ENCODE measurements at places on chromosomes 11 and 22.
A peak's percentile ranks its signal among the peaks of the same experiment; 100 is the strongest.

GRCh38 chr11:100972046-100972445 is 157.6 kb downstream of the PGR start:
- DNase-seq, result no peak

GRCh38 chr22:33400891-33401290 is 342.7 kb upstream of the SYN3 start:
- no peak for DNase-seq

- no peak for DNase-seq
These were observed 52.5 kb upstream of the SLC22A12 start for GRCh38 chr11:64538501-64538951.

- DNase-seq, result no peak
These were observed 36.3 kb downstream of the KCNC1 start for GRCh38 chr11:17770917-17771316.

- DNase-seq, result no peak
These were observed 1049.1 kb downstream of the BRD1 start for GRCh38 chr22:48778308-48779195.

- DNase-seq, result peak; percentile 84
These were observed 220.9 kb upstream of the PITPNB start for GRCh38 chr22:28139961-28140360.

DNA sequence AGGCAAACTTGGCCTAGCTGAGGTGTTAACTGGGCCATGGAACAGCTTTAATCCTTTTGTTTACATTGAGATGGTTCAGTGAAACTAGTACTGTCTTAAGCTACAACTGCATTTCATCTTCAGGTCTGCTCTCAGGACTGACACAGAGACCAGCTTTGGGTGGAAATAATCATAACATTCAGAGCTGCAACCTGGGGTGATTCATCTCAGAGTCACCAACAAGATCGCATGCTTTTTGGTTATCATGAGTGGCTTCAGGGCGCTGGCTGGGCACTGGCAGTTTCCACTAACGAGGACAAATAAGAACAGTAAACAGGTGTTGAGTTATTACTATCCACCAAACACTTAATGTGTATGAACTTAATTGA is 60.9 kb upstream of the PAX6 start:
- no peak for DNase-seq

GRCh38 chr22:49234459-49234858 is 593.2 kb downstream of the BRD1 start:
- DNase-seq, result no peak

DNA sequence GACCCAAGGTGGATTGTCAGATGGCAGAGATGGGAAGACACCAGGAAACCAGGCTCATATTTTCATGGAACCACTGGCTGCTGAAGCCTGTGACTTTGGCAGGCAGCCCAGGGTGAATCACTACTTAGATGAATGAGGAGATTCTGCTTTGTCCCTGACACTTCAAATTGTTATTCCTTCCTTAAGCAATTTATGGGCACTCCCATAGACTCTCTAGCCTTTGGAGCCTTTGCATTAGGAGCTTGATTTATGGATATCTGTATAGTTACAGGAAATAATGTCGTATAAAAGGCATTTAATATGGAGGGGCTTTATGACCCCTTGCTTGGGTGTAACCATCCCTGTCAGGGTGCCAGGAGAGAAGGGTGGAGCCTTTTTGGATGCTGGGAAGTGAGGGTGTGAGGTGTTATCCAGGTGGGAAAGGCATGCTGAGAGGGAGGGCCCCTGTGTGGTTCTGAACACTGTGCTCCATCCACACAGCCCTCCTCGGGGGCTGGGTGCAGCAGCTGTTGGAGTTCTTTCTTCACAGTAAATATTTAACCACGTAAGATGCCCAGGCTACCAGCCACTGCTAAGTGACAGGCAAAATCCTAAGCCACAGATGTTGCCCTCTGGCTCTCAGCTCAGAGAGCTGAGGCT is 35.3 kb downstream of the IL18 start:
- DNase-seq, result peak; percentile 43

- DNase-seq, result no peak
These were observed 18.4 kb downstream of the TBX1 start for GRCh38 chr22:19779011-19779421.

DNA sequence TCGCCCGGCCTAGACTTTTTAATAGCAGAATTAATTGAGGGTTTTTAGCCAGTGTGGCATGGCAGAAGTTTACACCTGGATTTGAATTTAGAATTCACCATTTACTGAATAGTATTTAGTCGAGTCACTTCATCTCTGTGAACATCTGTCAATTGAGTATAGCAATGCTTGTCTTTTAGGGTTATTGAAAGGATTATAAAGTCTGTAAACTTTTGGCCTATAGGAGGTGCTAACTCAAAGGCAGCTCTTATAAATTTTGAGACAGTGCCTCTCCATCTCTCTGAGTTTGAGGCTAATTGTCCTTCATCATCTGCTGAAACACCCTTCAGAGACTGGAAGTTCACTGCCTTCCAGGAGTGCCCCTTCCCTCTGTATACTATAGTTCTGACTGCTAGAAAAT is 205.0 kb downstream of the NELL1 start:
- DNase-seq, result no peak

DNA sequence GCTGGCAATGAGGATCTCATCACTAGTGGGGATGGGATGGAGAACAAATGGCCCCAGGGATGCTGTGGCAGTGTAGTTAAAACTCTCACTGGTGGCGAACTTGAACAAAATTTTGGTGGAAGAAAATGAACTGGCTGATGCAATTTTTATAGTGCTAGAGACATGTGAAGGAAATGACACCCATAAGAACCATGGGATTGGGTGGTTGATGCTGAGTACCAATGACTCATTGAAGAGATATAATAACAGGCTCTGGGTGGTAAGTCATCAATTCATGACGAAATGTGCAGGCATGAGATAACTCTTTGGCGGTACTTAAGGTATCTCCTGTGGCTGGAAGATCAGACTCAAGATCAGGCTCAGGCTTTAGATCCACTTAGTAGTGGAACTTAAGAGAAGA is 172.9 kb upstream of the DDI1 start:
- peak; percentile 39 for DNase-seq

GRCh38 chr11:132718711-132719671 is 813.3 kb downstream of the OPCML start:
- DNase-seq, result peak; percentile 28

DNA sequence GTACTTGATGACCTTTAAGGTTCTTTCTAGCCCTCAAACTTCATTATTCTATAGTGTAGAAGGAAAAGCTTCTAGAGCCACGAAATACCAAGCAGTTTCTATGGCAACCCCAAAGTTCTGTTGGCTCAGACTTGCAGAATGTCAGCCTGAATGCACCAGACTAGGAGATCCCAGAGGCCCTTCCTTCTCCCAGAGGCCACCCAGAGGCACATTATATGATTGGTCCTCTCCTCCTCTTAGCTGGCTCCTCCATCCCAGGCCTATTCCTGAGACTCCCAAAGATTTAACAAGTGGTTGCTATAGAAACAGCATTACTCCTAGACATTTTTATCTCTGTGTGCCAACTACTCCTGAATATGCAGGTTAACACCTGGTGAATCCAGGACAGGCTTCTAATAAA is 69.2 kb upstream of the CCDC90B start:
- DNase-seq, result no peak

DNA sequence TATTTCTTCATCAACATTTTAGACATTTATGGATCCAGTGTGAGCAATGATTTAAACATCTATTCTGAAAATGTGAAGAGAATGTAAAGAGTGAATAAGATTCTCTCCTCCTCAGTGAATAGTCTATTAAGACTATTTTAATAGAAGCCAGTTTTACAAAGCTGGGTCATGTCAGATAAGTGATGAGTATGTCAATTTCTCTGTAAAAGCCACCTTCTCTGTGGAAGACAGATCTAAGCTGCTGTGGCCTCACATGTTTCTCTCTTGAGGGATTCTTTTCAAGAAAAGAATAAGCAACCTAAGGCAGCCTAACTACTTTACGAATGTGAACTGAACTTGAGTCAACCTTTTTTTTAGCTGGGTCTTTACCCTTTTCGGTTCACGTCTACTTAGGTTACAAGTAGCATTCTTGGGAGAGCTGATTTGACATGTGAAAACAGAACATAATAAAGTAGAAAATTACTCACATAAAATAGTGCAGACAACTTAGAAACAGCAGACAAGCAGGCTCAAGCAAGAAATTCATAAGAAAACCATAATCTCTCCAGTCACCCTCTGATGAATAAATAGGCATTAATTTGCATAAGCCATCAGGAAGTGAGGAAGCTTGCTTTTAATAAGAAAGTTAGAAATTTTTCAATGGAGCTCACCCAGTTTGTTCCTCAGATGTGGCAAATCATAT is 9.9 kb downstream of the CTSC start:
- no peak for DNase-seq

DNA sequence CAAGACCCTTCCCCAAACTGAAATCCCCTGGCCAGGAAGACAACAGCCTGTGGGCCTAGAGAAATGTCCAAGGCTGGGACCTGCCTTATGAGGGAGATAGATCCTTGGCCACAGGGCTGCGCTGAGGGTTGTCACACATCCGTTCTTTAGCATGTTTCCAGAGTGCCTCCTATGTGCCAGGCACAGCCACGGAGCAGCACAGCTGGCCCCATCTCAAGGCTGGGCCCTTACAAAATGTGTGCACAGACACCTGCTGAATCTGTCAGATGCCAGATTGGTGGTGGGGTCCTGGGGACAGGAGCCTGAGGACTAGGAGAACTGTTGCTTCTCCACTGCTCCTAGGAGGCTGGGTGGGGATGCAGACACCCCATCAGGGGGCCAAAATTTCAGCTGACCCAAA is 11.2 kb downstream of the GRIK4 start:
- no peak for DNase-seq

DNA sequence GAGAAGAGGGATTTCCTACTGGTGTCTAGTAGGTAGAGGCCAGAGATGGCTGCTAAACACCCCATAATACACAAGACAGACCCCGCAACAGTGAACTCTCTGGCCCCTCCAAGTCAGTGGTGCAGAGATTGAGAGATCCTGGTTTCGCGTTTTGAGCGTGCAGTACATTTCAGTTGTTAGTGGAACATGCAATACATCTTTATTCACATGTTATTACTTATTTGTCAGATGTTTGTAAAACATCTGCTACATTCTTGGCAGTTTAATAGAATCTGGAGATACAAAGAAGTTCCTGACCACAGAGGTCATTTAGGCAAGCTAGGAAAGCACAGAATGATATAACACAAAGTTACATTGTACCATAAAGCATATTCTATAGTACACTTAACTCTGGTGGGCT is 41.5 kb downstream of the ST3GAL4 start:
- no peak for DNase-seq

- DNase-seq, result no peak
These were observed 84.7 kb downstream of the MAML2 start for GRCh38 chr11:96257972-96258934.

- no peak for DNase-seq
These were observed 16.6 kb upstream of the SPTBN2 start for GRCh38 chr11:66745356-66746235.

DNA sequence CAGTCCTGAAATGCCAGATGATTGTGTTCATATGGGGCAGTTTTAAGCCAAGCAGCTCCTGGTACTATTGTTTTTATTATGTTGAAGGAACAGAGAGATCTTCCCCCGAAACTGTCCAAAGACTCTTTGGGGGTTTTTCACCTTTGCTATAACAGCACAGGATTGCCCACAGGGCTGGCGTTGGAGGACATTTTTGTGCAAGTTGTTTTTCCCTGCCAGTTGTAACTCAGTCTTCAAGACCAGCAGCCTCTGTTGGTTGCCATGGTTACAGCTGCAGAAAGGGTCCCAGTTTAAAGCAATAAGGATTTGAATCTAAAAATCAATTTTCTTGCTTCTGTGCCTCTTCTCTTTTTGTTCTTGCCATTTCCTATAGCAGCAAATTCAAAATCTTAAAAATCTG is 45.4 kb upstream of the YWHAH start:
- no peak for DNase-seq

DNA sequence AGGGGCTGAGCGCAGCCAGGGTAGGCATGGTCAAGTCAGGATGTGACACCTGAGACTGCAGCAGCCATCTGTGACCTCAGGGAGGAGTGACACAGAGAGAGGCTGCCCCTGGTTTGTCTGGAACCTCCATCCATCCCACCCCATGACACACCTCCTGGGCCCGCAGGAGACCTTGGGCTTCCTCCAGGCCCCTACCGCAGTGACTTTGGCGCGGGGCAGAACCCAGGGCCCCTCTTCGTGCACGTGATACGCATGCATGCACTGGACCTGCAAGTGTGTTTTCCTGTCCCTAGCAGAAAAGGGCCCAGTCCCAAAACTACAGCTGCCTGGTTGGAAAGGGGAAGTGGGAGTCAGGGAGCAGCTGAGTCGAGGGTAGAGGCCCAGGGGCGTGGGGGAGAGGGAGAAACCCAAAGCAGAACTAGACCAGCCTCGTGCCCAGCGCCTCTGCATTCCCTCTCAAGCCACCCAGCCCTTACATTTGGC is 7.9 kb upstream of the CYTH4 start:
- no peak for DNase-seq

GRCh38 chr11:1705126-1706052 is 8.4 kb downstream of the KRTAP5-6 start:
- no peak for DNase-seq

DNA sequence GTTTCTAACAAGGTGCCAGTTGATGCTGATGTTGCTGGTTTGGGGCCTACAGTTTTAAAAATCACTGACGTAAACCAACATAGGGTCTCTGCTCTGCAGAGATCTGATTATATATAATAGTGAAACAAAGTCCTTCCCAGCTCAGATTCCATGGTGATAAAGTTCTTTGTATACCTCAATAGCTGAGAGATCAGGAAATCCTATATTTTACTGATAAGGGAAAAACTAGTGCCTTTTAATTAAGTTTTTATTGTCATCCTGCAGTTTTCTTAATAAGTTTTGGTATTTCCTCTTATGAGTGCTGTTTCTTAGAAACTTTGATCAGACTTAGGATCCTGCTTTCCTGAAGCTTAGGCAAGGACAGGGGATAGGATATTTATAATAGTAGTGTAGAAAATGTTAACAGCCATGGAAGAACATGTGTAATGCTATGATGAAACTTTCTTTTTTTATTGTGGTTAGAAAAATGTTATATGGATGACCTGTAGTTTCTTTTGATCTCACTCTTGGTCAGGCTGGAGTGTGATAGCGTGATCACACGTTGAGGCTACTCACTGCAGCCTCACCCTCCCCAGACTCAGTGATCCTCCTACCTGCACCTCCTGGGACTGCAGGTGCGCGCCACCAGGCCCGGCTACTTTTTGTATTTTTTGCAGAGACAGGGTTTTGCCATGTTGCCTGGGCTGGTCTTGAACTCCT is 14.1 kb downstream of the CAPRIN1 start:
- DNase-seq, result no peak

DNA sequence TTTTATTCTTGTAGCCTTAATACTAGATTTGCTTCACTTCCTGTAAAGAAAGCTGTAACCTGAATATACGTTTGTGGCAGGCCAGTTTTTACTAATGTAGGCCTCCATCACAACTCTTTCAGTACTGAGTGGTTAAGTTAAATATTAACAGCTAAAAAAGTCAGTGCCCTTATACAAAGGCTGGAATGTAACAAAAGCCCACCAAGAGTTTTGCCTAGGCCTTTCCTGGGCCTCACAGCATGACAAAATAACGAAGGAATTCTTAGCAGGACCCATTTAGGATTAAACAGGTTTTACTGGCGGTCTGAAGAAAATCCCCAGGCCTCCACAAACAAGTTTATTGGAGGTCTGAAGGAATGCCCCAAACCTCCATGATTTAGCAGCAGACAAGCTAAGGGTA is 43.7 kb downstream of the PIWIL3 start:
- no peak for DNase-seq

- DNase-seq, result no peak
These were observed 1.1 kb downstream of the ST13 start for GRCh38 chr22:40855071-40855978.
